Progenitor cell of endocrine pancreas (in vitro differentiated cells): ENCODE measurements at places on chromosomes 5 and 9. TPM values are rescaled to one million over a fixed set of nuclear protein-coding genes. Genes with fewer than 3 reads are reported as not detected.
A peak's percentile ranks its signal among the peaks of the same experiment; 100 is the strongest.

GRCh38 chr5:143405063-143405848 lies 1.8 kb upstream of the NR3C1 start:
- peak overlapping the region; percentile 94 for H3K4me3 ChIP-seq
- H3K27ac ChIP-seq: peak overlapping the region; percentile 99
- peaks cover 30% of the 10 kb centered on the region for H3K27me3 ChIP-seq
- H3K36me3 ChIP-seq: no peaks in the 10 kb centered on the region
- H3K4me1 ChIP-seq: peaks cover 21% of the 10 kb centered on the region

GRCh38 chr9:74521009-74521408 lies 23.9 kb downstream of the RORB start:
- H3K27ac ChIP-seq: no peak overlapping the region
- no peak overlapping the region for H3K4me3 ChIP-seq
- peaks cover under 1% of the 10 kb centered on the region for H3K27me3 ChIP-seq

GRCh38 chr5:181218795-181219124 lies 4.3 kb upstream of the TRIM41 start:
- H3K36me3 ChIP-seq: peaks cover 5% of the 10 kb centered on the region
- DNase-seq: no peak
- H3K27ac ChIP-seq: peak overlapping the region; percentile 99
- H3K27me3 ChIP-seq: peaks cover 40% of the 10 kb centered on the region
- peak overlapping the region; percentile 57 for H3K4me3 ChIP-seq

SYK gene
- 7.4 and 9.6 TPM in 2 replicates for total RNA-seq

PCDHGA2 gene
- total RNA-seq: 0.72 and 1.1 TPM in 2 replicates

- no peaks in the 10 kb centered on the region for H3K36me3 ChIP-seq
- no peaks in the 10 kb centered on the region for H3K4me1 ChIP-seq
- no peaks in the 10 kb centered on the region for H3K27me3 ChIP-seq
- no peak overlapping the region for H3K27ac ChIP-seq
- no peak overlapping the region for H3K4me3 ChIP-seq
- DNase-seq: no peak
These were observed 20.9 kb upstream of the DPYSL3 start for GRCh38 chr5:147530530-147531389.

GRCh38 chr9:112299514-112299913 lies 33.9 kb downstream of the PTBP3 start:
- H3K27me3 ChIP-seq: no peaks in the 10 kb centered on the region
- DNase-seq: no peak
- H3K4me3 ChIP-seq: no peak overlapping the region
- no peak overlapping the region for H3K27ac ChIP-seq
- peaks cover 14% of the 10 kb centered on the region for H3K4me1 ChIP-seq

GRCh38 chr5:83000428-83000827 lies 76.8 kb downstream of the TMEM167A start:
- H3K27ac ChIP-seq: no peak overlapping the region
- H3K36me3 ChIP-seq: no peaks in the 10 kb centered on the region
- no peak for DNase-seq
- H3K4me3 ChIP-seq: no peak overlapping the region
- no peaks in the 10 kb centered on the region for H3K27me3 ChIP-seq
- H3K4me1 ChIP-seq: peaks cover 11% of the 10 kb centered on the region

IFNA13 gene
- not detected in 2 replicates for total RNA-seq

DNA sequence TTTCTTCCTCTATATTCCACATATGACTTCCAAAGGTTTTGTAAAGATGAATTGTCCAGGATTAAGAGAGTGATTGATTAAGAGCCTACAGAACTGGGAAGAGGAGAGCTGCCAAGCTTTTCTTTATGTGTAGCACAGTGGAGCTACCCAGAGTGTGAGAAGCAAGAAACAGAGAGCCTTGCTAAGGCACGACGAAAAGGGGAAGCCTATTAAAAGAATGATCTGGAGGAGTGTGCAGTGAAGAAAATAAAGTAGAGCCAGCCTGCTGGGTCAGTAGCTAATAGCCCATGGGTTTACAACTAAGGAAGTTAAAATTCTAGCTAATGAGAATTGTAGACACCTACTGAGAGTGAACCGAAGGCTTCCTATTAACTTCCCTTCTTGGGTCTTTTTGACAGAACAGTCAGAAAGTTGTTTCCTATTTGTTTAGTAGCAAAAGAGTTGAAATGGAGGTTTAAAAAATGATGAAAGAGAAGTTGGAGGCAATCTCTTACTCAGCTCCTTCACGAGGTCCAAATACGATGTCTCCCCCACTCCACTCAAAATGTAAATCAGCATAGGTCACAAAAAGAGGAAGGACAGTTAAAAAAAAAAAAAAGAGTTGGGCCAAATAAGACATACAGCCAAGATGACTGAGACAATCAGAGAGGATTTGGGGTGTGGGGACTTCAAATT lies 957 bp upstream of the PRR16 start:
- no peak overlapping the region for H3K27ac ChIP-seq
- peaks cover 4% of the 10 kb centered on the region for H3K4me1 ChIP-seq
- H3K4me3 ChIP-seq: peak overlapping the region; percentile 66
- no peaks in the 10 kb centered on the region for H3K36me3 ChIP-seq

CARTPT gene
- total RNA-seq: not detected in 2 replicates
